T-cell (primary cell): ENCODE measurements at places on chromosomes 12 and 14. TPM values are rescaled to one million over a fixed set of nuclear protein-coding genes. Genes with fewer than 3 reads are reported as not detected.

Gene TSPAN8
- total RNA-seq, result not detected

Gene TIGAR
- total RNA-seq, result 7.5 TPM

Gene CLEC4C
- not detected for total RNA-seq

Gene CELA1
- total RNA-seq, result 1.3 TPM

Gene KRT72
- 46.1 TPM for total RNA-seq
